ENCODE measurements at places on chromosomes 11 and 22.

GRCh38 chr11:1504138-1504537 is 17.6 kb upstream of the MOB2 start:
- DNase-seq, result no peak

- DNase-seq, result no peak
Measured at GRCh38 chr11:126680131-126680530, 320.4 kb downstream of the KIRREL3 start.

DNA sequence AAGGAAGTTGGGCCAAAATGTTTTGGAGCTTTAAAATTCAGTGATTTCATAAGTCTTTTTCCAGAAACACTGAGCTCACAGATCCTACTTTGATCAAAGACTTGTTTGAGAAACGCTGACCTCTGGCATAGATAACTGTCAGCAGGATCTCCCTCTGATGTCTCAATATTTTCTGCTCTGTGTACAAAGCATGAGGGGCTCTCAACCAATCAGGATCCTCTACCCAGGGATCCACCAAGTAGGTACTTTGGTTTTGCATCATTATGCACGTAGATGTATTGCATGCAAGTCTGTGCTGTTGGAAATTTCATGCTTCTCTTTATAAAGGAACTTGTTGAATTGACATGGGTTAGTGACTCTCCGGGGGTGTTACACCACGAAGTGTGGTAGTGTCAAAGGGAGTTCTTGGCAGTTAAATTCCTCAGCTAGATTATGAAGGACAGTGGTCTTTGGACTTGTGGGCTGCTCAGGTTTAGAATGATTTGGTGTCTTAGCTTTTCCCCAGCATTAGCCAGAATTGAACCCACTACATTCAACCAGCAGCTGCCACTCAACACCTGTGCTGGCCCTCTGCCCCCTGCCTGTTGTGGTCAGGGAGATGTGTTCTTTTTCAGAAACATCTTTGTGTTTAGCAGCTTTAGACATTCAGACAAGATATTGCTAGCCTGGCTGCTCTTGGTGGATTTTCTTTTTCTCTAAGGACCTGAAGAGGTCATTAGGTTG is 1.7 kb upstream of the DIXDC1 start:
- DNase-seq, result no peak

DNA sequence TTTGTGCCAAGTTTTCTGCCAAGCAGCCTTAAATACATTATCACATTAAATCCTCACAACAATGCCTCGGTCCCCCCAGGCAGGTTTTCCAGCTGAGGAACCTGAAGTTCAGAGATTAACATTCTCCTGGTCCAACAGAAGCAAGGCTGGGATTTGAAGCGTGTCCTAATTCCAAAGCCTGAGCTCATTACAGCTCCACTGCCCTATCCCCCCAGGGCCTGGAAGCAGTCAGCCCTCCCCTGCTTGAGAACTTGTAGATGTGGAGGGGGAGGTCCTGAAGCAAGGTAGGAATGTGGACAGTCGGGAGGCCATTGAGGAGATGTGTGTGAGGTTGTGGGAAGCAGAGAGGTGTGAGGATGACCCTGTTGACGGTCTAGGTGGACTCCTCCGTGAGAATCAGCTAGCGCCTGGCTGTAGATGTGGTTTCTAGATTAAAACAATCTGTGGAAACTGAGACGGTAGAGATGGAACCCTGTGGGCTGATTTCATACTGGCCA is 8.1 kb downstream of the GRAMD1B start:
- DNase-seq, result no peak

DNA sequence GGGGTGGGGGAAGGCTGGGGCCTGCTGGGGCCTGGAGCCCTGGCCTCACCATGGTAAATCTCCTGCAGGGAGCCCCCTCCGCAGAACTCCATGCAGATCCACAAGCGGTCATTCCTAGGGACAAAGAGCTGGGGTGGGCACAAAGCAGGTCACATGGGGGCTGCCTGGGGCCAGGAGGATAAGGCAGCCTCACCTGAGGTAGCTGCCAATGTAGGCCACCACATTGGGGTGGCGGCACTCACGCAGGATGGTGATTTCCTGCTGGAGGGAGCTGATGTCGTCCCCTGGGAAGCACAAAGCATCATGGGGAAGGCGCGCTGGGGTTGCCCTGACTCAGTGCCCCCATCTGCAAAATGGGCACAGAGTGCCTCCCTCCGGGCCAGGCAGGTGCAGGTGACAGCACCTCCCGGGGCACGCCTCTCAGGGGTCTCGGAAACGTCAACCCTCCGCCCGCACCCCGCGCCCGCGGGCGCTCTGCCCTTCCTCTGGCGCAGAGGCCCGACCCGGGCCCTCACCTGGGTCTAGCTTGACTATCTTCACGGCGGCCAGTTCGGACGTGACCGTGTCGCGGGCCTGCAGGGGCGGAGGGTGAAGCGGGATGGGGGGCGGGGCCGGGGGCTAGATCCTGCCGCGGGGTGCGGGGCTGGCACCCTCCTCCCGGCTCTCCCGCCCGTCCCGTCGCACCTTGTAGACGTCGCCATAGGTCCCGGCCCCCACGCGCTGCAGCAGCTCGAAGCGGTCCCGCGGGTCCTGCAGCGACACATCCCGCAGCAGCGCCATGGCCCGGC is 450 bp downstream of the MAP4K2 start:
- peak; percentile 42 for DNase-seq

- peak; percentile 88 for DNase-seq
Measured at GRCh38 chr11:65274735-65275682, 13.2 kb downstream of the POLA2 start.

- DNase-seq, result peak; percentile 37
Measured at GRCh38 chr11:62988276-62988675, 3.5 kb upstream of the SLC22A6 start.

GRCh38 chr22:38861927-38862326 is 10.1 kb downstream of the CBX6 start:
- DNase-seq, result no peak

DNA sequence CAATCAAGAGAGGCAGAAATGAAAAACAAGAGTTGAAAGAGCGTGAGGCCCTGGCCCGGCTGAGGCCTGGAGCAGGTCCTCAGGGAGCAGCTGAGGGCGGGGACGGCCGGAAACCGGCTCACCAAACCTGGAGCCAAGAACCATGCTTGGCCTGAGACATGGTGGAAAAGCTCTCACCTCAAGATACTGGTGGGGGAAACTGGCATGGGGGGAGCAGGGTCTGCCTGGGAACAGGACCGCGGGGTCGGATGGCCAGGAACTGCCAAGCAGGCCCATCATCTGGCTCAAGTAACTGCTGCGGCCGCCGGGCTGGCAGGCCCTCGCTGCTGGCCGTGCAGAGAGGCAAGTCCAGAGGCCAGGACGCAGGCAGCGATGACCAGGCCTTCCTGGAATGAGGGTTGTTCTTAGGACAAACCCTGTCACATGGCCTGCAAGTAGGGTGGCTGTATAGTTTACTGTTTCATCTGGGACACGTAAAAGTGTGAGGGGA is 18.9 kb upstream of the WNT11 start:
- DNase-seq, result no peak

GRCh38 chr11:23502826-23503225 is 642.6 kb upstream of the CCDC179 start:
- no peak for DNase-seq

GRCh38 chr22:42434748-42435425 is 2.7 kb upstream of the NFAM1 start:
- DNase-seq, result no peak

DNA sequence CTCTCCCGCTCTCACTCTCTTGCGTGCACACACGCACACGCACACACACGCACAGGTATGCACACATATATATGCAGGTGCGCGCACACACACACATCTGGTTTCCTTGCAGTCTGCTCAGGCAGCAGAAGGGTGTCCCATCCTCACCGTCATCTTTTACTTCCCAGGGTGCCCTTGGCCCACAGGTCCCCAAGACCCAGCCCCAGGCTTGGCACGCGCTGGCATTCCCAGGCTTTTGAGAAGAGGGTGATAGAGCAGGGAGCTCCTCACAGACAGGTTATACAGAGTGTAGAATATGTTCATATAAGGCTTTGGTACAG is 52.0 kb upstream of the SPATA19 start:
- no peak for DNase-seq

DNA sequence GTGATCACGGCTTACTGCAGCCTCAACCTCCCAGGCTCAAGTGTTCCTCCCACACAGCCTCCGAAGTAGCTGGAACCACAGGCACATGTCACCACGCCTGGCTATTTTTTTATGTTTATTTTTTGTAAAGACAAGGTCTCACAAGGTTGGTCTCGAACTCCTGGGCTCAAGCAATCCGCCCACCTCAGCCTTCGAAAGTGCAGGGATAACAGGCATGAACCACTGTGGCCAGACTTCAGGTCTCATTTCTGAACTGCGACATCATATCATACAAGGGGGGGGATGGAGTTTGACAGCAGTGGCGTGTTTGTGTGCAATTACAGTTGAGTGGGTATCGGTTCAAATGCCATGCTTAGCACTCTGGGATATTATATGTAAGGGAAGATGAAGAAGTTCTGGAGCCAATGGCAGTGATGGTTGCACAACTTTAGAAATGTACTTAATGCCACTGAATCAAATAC is 6.9 kb downstream of the NAALADL1 start:
- DNase-seq, result no peak

DNA sequence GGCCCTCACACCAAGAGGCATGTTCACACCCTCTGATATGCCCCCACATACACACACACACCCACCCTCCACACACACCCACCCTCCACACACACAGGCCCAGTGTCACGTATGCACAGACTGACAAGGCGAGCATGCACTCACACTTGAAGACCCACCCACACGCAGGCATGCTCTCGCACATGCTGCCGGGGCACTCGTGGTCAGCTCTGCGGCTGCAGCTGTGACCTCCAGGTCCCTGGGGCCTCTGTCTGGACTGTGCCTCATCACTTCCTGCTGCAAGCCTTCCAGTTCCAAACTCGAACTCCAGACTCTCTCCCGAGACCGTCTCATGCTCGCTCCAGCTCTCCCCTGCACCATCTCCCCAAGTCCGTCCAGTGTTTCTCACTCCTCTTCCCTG is 9.5 kb downstream of the DCHS1 start:
- DNase-seq, result peak; percentile 78

DNA sequence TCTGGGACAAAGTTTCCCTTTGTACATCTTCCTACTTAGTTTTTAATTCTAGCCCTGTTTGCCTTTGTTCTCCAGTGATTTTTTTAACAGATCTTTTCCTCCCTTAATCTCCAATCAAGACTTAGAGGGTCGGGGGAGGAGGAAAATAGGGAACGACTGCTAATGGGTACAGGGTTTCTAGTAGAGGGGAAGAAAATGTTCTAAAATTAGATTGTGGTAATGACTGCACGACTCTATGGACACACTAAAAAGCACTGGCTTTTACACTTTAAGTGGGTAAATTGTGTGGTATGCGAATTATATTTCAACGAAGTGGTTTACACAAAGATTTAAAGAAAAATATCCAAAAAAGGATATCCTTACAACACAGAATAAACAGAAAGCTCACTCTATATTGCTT is 110.0 kb upstream of the SPON1 start:
- no peak for DNase-seq

DNA sequence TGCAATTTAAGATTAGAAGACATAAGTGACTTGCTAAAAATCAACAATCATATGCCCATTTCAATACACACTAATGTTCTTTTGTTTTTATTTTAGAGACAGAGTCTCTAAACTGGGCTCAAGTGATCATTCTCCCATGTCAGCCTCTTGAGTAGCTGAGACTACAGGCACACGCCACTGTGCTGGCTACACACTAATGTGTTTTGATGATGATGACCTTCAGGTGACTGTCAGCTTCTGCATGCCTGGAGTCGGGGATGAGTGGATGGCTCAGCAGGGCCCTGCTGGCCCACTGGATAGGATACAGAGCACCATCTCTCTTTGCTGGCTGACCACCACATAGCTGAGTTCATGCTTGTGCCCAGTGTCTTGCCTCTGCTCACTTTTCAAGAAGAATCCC is 27.0 kb upstream of the POU2AF1 start:
- no peak for DNase-seq

GRCh38 chr11:35785287-35786167 is 123.0 kb downstream of the TRIM44 start:
- no peak for DNase-seq

GRCh38 chr11:57322256-57323166 is 2.2 kb downstream of the TNKS1BP1 start:
- DNase-seq, result peak; percentile 91

Measured in right forelimb (tissue), 1 donor.